ENCODE measurements at places on chromosomes 7 and 10. TPM values are rescaled to one million over a fixed set of nuclear protein-coding genes. Genes with fewer than 3 reads are reported as not detected.

The CNPY1 gene
- not detected for total RNA-seq

DNA sequence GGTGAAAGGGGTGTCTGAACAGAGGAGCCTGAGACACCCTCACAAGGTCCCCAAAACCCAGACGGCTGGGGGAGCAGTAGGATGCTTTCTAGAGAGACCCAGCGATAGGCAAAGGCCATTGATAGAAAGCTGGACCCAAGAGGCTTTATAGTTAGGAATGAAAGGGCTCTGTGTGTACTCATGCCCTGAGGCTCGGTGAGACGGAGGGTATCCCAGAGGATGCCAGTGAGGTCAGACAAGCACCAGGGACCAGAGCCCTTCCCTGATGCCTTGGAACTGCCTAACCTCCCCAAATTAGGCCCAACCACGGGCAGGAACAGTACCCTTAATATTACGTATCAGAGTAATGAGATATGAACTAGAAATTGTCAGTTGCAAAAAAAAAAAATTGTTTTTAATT, 48.6 kb upstream of the RTKN2 start:
- no peak for DNase-seq

DNA sequence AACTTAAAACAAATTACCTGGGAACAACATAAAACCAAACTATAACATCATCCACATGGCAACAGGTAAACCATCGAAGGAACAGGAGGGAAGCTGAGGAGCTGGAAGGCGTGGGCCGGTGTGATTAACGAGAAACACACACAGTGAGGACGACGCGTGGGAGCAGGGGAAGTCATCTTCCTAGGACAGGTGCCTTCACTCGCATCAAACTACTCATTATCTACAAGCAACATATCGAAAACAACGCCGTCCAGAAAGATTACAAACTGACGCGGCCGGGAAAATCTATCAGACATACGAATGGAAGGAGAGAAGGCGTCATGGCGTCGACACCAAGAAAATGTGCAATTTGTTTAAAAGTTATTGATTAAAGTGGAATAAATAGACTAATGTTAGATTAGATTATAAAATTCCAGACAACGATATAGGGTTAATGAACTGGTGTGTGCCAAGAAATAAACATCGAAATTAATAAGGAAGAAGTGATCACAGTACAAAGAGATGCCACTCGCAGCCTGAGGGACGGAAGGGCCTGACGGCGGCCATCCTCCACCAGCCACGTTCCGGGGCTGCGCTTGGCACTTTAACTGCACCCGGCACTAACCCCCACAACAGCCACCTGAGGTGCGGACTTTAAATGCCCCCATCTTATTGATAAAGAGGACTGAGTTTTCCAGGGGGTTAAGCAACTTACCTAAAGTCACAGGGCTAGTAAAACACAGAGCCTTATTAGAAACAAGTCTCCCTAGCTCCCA, 581.7 kb downstream of the DNAJB6 start:
- no peak for DNase-seq

DNA sequence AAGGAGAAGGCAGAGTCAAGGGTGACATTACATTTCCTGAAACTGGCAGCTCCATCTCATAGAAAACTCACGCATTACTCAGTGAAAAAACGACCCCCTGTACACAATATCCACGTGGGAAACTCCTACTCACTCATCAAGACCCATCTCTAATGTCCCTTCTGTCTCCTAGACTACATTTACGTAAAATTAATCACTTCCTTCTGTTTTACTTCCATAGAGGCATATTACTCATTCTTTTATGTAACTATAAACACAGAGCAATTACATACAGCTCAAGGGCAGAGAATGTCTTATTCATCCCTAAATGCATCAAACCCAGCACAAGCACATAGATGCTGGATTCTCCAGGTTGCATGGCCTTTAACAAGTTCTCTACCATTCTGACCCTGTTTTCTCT, 281.8 kb downstream of the KCNMA1 start:
- DNase-seq = no peak

The ANKRD2 gene
- 0.26 TPM for total RNA-seq

GRCh38 chr7:111789048-111789320, 226.7 kb upstream of the IMMP2L start:
- DNase-seq = no peak

Data from activated CD8-positive, alpha-beta T cell treated with anti-CD3 and anti-CD28 coated beads, Interleukin-2, amount 10 ng/mL, durations not matched to agents 7 days and 5 days (primary cell).